ENCODE measurements at places on chromosomes 16 and 17. TPM values are rescaled to one million over a fixed set of nuclear protein-coding genes. Genes with fewer than 3 reads are reported as not detected.

GRCh38 chr16:28010671-28011070 lies 52.8 kb downstream of the GSG1L start:
- H3K27ac ChIP-seq = no peak overlapping the region
- no peaks in the 10 kb centered on the region for H3K27me3 ChIP-seq
- H3K36me3 ChIP-seq = no peaks in the 10 kb centered on the region
- H3K4me1 ChIP-seq = no peaks in the 10 kb centered on the region
- DNase-seq = no peak
- no peak overlapping the region for H3K4me3 ChIP-seq

DNA sequence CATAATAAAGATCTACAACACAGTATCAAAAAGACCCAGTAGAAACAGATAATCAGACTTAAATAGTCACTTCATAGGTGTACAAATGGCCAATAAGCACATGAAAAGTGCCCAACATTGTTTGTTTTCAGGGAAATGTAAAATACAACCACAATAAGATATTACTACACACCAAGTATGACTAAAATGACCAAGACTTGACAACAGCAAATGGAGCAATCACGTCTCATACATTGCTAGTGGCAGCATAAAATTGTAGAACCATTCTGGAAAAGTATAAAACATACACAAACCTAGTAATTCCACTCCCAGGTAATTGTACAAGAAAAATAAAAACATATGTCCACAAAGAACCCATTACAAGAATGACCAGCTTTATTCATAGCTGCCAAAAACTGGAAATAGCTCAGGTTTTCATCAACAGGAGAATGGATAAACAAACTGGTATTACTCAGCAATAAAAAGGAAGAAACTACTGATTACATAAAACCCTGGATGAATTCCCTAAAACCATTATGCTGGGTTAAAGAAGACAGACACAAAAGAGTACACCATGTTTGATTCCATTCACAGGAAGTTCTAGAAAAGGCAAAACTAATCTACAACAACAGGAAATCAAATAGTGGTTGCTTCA lies 85.6 kb downstream of the TTC19 start:
- no peaks in the 10 kb centered on the region for H3K27me3 ChIP-seq
- H3K27ac ChIP-seq = peak overlapping the region; percentile 62
- no peak overlapping the region for H3K4me3 ChIP-seq

GRCh38 chr17:7019367-7019766 lies 3.5 kb upstream of the BCL6B start:
- DNase-seq = no peak
- no peaks in the 10 kb centered on the region for H3K36me3 ChIP-seq
- peak overlapping the region; percentile 41 for H3K4me3 ChIP-seq
- H3K4me1 ChIP-seq = peaks cover 34% of the 10 kb centered on the region

DNA sequence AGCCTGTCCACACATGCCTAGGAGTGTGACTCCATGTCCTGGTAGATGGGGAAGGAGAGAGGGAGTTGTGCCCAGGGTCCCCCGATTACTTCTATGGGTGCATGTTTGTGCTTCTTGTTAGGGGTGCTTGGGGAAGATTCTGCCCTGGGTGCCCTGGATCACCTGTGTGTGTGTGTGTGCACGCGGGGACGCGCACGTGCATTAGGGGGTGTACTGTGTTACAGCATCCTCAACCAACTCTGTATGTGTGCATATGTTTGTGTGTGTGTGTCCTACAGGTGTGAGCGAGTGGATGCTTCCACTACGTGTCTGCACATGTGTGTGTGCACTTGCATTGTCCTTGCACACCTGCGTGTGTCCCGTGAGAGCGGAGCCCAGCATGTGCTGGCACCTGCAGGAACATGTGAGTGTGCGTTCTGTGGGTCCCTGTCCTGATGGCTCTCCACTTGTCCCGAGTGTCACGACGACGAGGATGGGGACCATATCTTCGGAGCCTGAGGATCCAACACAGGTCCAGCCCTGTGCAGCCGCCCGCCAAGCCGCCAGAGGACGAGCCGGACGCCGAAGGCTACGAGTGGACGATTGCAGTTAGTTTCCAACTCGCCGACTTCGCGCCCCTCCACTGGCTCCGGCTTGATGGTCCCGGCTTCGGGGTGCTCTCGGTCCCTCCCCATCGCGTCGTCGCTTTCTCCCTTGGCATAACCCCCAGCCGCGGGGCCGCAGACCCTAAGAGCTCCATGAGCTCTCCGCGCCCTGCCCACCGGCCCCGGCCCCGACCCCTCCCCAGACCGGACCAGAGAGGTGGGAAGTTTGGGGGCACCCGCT lies 6.0 kb upstream of the TBC1D3B start:
- peak overlapping the region; percentile 64 for H3K27ac ChIP-seq
- H3K36me3 ChIP-seq = no peaks in the 10 kb centered on the region
- no peaks in the 10 kb centered on the region for H3K27me3 ChIP-seq
- peaks cover 13% of the 10 kb centered on the region for H3K4me1 ChIP-seq
- peak overlapping the region; percentile 69 for H3K4me3 ChIP-seq

- H3K27ac ChIP-seq = no peak overlapping the region
- H3K36me3 ChIP-seq = no peaks in the 10 kb centered on the region
- no peak for DNase-seq
- H3K4me1 ChIP-seq = peaks cover 26% of the 10 kb centered on the region
- H3K27me3 ChIP-seq = no peaks in the 10 kb centered on the region
Observed at GRCh38 chr17:2713881-2714280, 2.3 kb upstream of the CLUH start.

The AGRP gene
- total RNA-seq = 1.2 TPM

The CSH2 gene
- total RNA-seq = not detected

The SLC35G6 gene
- 3.9 TPM for total RNA-seq
